ENCODE measurements at places on chromosomes 12 and 14.

DNA sequence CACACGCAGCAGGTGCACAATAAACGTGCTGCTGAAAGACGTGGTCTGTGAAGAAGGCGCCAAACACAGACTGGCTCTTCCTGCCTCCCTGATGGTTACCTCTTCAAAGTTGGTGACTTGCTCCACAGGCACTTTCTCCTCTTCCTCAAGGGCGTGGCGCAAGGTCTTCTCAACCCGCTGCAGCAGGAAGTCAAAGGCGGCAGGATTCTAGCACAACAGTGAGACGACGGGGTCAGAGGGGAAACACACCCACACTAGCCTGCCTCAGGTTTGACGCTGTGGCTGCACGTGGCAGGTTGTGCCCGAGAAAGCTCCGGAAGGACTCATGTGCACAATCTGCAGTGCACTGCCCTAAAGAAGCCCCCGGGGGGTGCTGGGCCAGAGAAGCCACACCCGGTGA lies 15.0 kb downstream of the POLE start:
- no peak for DNase-seq

DNA sequence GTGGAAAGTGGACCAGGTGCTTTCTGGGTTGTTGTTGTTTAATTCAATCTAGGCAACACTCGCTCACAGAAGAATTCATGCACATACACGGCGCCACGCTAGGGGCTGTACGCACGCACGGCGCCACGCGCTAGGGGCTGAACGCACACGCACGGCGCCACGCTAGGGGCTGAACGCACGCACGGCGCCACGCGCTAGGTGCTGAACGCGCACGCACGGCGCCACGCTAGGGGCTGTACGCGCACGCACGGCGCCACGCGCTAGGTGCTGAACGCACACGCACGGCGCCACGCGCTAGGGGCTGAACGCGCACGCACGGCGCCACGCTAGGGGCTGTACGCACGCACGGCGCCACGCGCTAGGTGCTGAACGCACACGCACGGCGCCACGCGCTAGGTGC lies 54.3 kb downstream of the NINJ2 start:
- DNase-seq, result no peak

DNA sequence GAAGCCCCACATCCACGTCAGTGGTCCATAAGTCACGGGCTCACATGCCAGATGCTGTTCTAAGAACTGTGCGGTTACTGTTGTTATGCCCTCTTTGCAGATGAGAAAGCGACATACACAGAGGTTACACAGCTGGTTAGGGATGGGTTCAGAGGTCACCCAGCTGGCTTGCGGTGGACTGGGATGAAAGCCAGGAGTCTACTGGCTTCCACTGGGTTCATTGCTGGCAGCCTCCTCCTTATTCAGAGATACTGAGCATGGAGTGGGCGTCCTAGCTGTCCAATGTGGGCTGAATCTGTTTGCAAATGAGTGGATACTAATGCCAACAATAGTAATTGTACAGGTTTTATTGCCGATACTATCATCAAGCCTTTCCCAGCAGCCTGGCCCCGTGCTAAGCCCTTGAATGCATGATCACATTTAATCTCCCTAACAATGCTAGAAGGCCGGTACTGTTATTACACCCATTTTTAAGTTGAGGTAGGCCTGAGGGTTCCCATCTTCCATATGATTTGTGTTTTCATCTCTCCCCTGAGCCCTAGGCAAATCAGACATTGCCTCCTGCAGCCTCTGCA lies 129.1 kb downstream of the PLXNC1 start:
- DNase-seq, result no peak

GRCh38 chr14:94395888-94396574 lies 7.6 kb upstream of the SERPINA1 start:
- no peak for DNase-seq

- DNase-seq, result no peak
Observed at GRCh38 chr12:5044420-5045295, 979 bp downstream of the KCNA5 start.

- DNase-seq, result no peak
Observed at GRCh38 chr14:103927566-103927965, 690 bp upstream of the TDRD9 start.

DNA sequence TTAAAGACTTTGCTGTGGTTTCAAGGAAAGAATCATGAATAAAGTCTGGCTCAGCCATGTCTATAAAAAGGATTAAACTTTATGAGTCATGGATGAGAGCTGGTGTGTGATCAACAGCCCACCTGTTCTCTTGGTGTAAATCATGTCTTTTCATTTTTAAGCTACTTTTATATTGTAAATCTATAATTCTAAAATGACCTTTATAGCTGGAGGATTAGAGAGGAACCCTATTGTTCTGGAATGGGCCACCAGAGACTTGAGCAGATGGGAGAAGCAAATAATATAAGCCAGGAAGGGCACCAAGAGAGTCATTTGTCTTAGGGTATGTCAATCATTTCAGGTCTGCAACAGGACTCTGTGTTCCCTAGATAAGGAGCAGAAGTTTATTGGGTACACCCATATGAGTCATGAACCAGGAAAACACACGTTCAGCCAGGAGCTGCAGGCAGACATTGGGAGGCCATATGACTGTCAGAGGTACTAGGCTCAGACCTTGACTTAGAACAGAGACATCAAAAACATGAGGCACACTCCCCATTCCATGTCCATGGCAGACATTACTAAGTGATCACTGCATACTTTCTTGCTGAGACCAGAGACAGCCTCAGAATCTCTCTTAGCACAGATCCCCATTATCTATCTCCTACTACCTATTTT lies 49.3 kb downstream of the NDUFA12 start:
- peak; percentile 4 for DNase-seq

DNA sequence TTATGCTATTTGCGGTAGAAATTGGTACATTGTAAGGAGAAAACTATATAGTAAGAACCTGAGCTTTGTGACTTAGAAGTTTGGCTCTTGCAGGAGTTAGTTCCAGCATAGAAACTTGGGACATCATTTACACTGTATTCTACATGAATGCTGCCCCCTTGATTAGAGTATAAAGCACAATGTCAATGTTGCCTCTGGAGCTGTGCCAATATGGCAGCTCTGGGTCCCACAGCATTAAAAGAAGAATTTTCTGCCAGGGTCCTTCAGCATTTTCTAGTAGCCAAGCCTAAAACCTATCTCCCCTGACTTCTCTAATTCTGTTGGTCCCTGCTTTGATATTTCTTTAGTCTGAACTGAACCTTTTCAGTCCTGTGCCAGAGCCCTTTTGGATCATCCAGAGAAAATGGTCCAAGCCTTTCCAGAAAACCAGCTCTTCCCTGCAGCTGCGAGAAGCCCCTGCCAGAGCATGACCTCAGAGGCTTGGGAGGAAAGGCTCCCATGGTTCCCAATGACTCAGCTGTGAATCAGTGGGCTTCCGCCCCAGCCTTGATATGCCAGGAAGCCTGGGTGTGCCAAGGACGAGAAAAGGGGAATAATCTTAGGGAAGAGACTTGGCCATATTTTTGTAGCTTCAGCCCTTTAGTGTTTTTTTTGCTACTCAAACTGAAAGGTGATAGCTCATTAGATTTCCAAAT lies 43.2 kb downstream of the PLEKHG7 start:
- peak; percentile 56 for DNase-seq

DNA sequence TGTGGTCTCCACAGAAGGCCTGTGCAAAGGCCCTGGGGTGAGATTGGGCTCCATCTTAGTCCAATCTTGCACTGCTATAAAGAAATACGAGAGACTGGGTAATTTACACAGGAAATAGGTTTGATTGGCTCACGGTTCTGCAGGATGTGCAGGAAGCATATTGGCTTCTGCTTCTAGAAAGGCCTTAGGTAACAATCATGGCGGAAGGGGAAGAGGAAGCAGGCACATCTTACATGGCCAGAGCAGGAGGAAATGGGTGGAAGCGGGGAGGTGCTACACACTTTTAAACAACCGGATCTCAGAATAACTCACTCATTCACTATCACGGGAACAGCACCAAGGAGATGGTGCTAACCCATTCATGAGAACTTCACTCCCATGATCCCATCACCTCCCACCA lies 55.4 kb downstream of the FAR2 start:
- DNase-seq, result no peak

GRCh38 chr12:92042791-92043531 lies 102.7 kb downstream of the BTG1 start:
- no peak for DNase-seq

DNA sequence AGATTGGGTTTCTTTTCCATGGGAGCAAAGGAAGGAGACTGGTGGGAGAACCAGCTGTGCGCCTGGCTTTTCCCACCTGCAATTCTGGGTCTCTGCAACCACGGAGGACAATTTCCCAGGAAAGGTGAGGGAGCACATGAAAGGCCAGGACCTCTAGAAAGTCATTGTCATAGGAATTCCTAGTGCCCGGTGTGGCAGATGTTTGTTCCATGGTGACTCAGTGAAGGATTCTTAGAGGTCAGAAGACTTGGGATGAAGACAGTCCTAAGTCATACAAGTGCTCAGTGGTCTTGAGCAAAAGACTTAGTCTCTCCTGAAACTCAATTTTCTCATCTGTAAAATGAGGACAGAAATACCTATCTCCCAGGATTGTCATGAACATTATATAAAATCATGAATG lies 51.3 kb downstream of the KCNA5 start:
- DNase-seq, result no peak
